Activated CD4-positive, alpha-beta T cell treated with anti-CD3 and anti-CD28 coated beads, Interleukin-2, amount 50 U/mL, for 24 hours (primary cell): ENCODE measurements at places on chromosomes 6 and 20.

GRCh38 chr6:12313306-12313991 lies 23.3 kb downstream of the EDN1 start:
- no peak for DNase-seq

DNA sequence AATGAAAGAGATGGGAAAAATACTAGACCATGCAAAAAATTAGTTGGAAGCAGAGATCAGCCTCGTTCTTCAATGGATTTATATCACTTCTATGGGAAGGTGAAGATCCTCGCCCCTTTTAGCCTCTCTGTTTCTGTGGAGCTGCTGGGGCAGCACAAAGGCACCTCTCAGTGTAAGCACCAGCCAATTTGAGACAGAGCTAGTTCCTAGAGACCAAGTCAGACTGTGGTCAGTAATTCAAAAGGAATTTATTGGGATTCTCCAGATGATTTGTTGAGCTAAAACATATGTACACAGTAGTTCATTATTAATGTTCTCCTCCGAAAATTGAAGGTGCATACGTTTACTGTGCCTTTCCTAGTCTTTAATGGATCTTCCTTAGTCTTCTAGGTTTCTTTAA lies 42.4 kb downstream of the SCGN start:
- DNase-seq: no peak

GRCh38 chr20:46202766-46203509 lies 84.8 kb downstream of the CD40 start:
- no peak for DNase-seq

DNA sequence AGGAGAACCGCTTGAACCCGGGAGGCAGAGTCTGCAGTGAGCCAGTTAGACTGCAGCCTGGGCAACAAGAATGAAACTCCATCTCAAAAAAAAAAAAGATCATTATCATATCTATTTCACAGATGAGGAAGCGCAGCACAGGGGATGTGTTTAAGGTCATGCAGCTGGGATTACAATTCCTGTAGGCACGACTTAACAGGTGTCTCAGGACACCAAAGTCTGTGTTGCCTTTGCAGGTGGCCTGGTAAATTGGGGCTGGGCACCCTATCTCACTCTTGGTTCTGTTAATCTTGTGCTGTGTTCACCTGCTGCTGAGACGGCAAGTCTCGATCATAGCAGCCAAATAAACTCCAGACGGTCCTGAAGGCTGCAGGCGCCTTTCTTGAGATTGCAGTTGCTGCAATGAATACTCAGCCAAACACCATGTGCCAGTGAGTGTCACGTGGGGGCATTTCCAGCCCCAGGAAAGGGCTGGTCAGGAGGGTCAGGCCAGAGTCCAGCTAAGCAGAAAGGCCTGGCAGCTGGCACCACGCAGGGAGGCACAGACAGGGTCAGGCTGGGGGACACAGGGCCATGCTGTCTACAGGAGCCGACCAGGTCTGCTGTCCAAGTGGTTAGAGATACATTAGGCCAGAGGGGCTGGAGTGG lies 55.8 kb downstream of the FGD2 start:
- DNase-seq: no peak

GRCh38 chr6:33410711-33411631 lies at the start of gene PHF1:
Gene PHF1, plus strand, starts transcription at chr6:33411014. Its CDS starts 1,250 bp downstream, at chr6:33412264.
- DNase-seq: no peak

- DNase-seq: no peak
Observed at GRCh38 chr6:26172608-26172968, 85.4 kb downstream of the HFE start.

GRCh38 chr6:96562886-96563285 lies at the start of gene FHL5:
Gene FHL5, plus strand, starts transcription at chr6:96563128. Its CDS starts 40,486 bp downstream, at chr6:96603614.
- DNase-seq: no peak
